Right renal pelvis (tissue), 4 donors: ENCODE measurements at places on chromosomes 1 and 21. TPM values are rescaled to one million over a fixed set of nuclear protein-coding genes. Genes with fewer than 3 reads are reported as not detected.

DNA sequence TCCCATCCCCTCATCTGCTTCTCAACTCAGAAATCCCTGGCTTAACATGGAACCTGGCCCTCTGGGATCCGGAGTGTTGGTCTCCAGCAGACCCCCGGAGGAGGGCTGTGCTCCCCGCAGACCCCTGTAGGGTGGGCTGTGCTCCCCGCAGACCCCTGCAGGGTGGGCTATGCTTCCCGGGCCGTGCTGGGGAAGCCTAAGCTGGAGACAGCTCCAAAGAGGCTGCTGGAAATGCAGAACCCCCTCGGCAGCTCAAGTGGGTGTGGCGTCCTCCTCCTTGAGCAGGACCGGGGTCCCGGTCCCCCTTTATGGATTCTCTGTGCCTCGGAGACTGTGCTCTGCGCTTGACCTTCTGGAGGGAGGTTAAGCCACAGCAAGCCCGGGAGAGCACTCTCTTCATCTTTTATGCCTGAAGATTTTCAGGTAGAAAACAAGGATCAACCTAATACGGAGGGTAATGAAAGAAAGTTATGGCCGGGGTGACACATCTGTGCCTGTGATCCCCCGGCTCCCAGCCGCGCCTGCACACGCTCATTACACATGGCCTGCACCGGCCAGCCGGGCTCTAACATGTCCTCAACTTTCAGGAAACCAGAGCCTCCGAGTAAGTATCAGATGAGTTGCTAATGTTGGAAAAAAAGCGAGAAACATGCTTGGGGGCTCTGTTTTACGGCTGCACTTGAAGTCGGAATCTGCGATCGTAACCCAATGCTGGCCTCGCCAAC, 87.7 kb upstream of the ACTRT2 start:
- no peak for DNase-seq

GRCh38 chr1:185721553-185721952, 12.6 kb upstream of the HMCN1 start:
- DNase-seq = no peak

GRCh38 chr1:40774266-40774998, 9.2 kb upstream of the KCNQ4 start:
- no peak for DNase-seq

GRCh38 chr1:153959454-153959853, 1.0 kb upstream of the CRTC2 start:
- DNase-seq = no peak

MFAP2 gene
- 170 TPM for polyA plus RNA-seq

FMN2 gene
- 8.4 TPM for polyA plus RNA-seq
